Activated CD4-positive, alpha-beta memory T cell treated with anti-CD3 and anti-CD28 coated beads, Interleukin-2, amount 10 ng/mL, durations not matched to agents 7 days and 5 days (primary cell): ENCODE measurements at places on chromosomes 11 and 22.

DNA sequence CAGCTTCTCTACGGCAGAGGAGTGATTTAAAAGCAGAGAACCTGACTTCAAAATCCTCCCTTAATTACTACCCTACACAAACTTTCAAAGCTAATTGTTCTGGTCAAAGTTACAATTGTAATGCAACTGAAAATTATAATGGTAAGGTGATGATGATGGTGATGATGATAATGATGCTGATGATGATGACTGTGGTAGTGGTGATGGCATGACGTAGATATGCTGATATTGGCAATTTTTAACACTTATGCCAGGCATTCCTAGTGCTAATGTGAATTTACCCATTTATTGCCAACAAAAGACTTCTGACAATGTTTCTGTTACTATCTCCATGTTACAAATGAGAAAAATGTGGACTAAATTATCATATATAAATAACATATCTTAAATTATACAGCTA lies 1831.1 kb downstream of the LRRC4C start:
- DNase-seq = no peak

DNA sequence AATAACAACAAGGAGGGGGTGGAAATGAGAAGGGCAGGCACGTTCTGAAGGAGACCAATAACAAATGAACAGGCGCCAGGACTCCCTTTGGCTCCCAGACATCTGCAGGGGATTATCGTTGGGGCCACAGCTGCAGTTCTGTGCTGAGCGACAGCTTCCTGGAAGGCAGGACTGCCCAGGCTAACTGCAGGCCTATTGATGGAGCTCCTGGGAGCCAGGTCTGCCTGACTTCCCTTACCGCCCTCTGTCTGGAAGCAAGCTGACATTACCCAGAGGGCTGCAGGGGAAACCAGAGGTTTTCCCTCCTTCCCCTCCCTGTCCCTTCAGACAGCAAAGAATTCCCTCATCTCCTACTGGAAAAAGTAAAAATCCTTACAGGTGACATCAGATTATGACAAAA lies 5.0 kb downstream of the DRD2 start:
- DNase-seq = no peak

DNA sequence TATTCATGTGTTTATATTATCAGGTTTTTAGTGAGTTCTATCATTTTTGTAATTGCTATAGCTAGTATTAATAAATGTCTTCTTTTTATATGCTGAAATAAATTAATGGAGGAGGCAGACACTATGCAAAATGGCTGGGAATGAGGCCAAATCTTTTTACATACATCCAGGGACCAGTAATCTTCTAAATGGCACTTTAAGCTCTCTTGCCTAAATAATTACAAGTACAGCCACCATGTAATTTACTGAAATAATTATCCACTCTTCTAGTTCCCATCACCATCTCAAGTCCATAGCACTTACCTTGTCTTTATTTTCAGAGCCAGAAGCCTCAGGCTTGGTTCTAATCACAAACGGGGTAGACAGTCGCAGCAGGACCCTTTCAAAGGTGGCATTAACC lies 79.1 kb downstream of the GUCY1A2 start:
- DNase-seq = no peak

GRCh38 chr11:94100253-94100652 lies 28.4 kb upstream of the PANX1 start:
- no peak for DNase-seq

GRCh38 chr11:130070109-130070845 lies 583 bp downstream of the APLP2 start:
- peak; percentile 61 for DNase-seq

- DNase-seq = no peak
Observed at GRCh38 chr22:25661073-25661472, 80.9 kb upstream of the MYO18B start.

DNA sequence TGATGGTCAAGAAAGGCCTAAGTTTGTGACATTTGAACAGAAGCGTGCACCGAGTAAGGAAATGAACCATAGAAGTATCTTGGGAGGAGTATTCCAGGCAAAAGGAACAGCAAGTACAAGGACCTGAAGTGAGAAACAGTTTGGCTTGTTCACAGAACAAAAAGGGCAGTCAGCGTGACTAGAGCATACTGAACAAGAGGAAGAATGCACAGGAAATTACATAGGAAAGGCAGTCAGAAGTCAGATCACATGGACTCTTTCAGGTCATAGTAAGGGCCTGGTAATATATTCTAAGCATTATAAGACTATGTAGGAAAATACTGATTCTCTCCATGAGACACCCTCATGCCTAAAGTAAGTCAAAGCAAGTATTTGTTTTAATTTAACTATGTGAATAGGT lies 52.3 kb upstream of the GAB2 start:
- DNase-seq = no peak
